GM13977 (cell line): ENCODE measurements at places on chromosomes 16 and 17.
A peak's percentile ranks its signal among the peaks of the same experiment; 100 is the strongest.

- DNase-seq = no peak
Observed at GRCh38 chr17:50330151-50330775, 15.7 kb upstream of the XYLT2 start.

DNA sequence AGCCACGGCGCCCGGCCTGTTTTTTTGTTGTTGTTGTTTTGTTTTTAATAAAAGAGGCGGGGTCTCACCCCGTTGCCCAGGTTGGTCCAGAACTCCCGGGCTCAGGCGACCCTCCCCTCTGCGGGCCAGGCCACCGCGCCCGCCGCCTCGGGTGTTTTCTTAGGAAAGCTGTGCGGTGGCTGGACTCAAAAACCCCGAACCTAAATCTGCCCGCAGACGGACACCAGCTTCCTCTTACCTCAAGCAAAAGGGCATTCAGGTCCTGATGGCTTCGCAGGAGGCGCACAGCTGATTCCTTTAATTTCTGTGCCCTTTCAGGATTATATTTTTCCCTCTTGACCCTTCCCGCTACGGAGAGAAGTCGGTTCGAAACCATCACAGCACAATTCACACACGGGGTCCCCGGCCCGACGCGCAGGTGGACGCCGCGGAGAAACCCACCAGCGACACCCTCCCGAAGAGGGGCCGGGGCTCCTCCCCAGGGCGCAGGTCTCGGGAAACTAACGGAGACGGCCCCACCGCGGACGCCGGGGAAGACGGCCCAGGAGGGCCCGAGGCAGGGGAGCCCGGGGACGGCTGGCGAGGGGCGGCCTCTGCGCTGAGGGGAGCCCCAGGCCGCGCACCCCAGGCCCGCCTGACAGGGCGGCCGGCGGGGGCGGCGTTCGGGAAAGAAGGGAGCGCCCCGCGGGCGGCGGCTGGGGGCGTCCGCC lies 653 bp downstream of the FANCA start:
- DNase-seq = peak; percentile 60

GRCh38 chr16:9351440-9351839 lies 260.0 kb downstream of the HAPSTR1 start:
- DNase-seq = no peak

- no peak for DNase-seq
Observed at GRCh38 chr17:79043931-79044320, 20.0 kb downstream of the C1QTNF1 start.

DNA sequence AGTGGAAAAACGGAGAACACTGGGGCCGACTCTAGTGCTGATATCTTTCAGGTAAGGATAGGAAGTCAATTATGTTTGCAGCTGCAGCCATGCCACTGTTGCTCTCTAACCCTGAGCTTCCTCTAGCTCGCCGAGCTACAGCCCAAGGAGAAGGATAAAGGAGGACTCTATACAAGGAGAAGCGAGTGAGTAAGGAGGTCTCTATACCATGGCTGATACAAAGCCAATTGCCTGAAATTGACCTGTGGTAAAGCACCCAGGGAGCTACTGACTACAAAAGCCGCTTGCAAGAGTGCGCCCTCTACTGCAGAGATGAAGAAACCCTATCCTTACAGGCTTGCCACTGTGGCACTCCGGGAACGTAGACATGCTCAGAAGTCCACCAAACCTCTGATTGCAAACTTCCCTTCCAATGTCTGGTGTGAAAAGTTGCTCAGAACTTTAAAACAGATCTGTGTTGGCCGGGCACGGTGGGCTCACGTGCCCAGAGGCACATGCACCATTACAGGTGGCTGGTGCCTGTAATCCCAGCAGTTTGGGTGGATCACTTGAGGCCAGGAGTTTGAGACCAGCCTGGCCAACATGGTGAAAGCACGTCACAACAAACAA lies 10.8 kb upstream of the SLC46A1 start:
- DNase-seq = peak; percentile 69

GRCh38 chr17:6102615-6103014 lies 32.4 kb downstream of the WSCD1 start:
- no peak for DNase-seq

GRCh38 chr16:82037666-82038065 lies 2.6 kb downstream of the HSD17B2 start:
- no peak for DNase-seq

GRCh38 chr16:57976331-57976796 lies 5.4 kb upstream of the CNGB1 start:
- DNase-seq = no peak

- peak; percentile 90 for DNase-seq
Observed at GRCh38 chr17:27602721-27603420, 28.1 kb upstream of the LGALS9 start.

- DNase-seq = no peak
Observed at GRCh38 chr17:76575570-76575969, 10.1 kb downstream of the ST6GALNAC2 start.

DNA sequence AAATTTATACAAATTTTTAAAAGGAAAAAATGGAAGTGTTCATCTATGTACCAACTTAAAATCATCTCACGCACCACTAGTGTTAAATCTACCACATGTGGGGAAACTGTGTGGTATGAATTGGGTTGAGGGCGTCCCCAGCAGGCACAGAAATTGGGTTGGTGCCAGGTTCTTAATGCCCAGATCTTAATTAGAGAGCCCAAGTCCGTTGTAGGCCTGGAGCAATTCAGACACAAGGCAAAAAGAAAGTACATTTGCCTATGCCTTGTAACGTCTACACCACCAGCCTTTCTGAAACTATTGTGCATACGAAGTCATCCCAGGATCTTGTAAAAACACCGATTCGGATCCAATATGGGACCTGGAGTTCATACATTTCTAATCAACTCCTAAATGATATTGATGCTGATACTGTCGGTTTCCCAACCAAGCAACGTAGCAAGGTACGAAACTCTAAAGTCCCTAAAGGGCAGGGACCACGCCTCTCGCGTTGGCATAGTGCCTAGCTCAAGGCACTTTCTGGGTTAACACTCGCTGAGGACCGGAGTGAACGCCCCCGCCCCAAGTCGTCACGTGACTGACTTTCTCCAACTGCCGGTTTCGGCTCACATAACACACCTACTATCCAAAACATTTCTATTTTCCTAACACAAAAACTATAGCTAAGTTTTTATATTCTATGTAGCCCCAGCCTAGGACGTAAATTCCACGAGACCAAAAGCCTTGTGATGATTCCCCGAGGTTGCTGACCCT lies 945 bp upstream of the UQCRC2 start:
- peak; percentile 36 for DNase-seq

DNA sequence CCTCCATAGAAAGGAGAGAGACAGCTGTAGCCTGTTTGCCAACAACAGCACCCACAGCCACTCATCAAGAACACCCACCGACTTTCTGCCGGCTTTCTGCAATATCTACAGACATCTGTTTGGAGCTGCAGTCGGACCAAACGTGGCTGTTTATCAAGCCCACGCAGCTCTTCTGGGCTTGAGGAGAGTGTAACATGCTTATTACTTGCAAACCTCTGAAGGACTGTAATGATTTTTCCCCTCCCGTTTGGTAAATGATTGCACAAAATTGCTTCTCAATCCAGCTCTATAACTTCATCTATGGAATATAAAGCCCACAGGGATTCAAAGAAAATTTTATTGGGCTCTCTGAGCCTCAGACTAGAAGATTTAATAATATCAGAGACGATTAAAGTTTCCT lies 100.5 kb downstream of the VAT1L start:
- DNase-seq = no peak

DNA sequence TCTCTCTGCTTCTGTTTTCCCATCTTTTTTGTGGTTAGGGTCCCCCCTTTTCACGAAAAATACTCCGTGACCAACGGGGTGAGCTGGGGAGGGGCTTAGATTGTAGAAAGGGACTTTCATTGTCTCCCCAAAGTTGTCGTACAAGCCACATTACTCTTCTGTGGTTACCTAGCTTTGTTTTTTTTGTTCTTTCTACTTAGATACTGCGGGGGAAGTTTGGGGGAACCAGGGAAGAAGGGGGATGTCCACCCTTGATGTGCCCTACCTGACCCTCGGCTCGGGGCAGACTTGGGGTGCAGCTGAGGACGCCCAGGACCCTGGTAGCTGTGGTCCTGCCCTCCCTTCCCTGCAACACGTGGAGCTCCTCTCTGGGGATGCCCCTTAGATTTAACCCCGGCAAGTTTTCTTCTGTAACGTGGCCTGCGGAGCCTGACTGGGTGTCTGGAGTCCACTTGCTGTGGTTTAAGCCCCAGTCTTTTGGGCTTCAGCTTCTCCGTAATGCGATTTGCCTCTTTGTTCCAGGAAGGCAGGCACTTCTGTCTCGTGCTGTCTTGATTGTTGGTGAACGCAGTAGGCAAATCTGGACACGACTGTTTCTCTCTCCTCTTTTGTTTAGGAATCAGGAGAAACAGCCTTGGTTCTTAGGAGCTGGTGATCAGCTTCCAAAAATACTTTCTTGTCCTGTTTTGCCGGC lies 892 bp downstream of the ABCC1 start:
- DNase-seq = peak; percentile 73

GRCh38 chr16:23509441-23509754 lies 896 bp downstream of the GGA2 start:
- DNase-seq = no peak

DNA sequence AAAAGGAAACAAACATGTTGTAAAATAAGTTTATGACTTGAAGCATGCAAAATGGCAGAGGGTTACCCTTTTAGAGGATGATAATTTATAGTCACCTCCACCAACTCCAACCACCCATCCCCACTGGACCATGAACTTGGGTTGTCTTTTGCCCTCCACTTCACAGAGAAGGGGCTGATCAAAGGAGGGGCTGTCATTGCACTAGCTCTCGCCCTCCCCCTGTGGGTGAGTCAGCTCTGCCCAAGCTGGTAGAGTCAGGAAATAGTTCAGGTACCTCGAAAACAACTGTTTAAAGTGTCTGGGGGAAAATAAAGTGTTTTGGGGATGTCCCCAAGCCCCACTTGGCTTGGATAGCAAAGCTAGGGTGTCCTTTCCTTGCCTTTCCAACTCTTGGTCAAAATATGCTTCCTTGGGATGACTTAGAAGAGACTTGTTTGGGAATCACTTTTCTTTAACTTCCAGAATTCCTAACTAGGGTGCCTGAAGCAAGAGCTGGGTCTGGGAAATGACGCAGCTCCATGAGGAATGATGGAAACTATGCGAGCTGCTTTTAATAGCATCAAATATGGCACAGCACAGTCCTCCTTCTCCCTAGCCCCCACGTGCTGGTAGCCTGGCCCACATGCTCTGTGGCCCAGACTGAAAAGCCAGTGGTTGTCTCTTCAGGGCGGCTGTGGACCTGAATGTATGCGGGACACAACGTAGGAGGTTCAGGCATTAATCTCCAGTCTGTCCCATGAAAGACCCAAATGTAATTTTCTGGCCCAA lies 40.7 kb downstream of the TBX4 start:
- no peak for DNase-seq

DNA sequence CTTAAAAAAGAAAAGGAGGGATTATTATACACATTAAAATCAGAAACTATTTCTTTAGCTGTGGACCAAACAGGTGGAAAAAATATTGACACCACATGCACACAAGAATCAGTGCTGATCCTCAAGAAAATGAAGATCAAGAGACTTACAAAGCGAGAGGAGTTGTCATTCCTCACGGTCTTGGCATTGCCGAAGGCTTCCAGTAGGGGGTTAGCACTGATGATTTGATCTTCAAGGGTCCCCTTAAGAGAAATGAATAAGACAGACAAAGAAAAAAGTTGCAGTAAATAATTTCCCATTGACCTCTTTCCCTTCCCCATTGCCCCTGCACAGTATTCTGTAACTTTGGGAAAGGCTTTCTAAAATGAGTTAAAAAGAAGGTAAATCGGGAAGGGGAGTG lies 6.0 kb downstream of the MYH4 start:
- no peak for DNase-seq

DNA sequence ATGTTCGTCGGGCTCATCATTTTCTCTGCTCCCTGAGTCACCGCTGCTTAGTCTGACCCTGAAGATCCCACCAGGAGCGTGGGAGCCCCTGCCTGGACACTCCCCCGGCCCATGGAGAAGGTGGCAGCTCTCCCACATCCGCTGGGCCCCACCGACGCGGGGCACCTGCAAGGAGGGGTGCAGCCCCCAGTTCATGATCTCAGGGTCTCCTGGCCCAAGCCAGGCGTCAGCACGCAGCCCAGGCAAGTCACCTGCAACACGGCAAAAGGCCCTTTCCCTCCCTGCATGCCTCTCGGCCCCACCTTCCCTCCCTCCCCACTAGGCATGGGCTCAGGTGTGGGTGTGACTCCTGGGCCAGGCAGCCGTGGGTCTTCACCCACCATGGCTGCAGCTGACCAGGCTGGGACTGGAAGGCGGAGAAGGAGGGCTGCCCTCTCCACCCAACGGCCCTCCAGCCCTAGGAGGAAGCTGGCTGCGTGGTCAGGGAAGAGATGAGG lies 9.7 kb upstream of the CHMP6 start:
- DNase-seq = no peak

- DNase-seq = no peak
Observed at GRCh38 chr17:40329839-40330794, 21.1 kb downstream of the RARA start.

DNA sequence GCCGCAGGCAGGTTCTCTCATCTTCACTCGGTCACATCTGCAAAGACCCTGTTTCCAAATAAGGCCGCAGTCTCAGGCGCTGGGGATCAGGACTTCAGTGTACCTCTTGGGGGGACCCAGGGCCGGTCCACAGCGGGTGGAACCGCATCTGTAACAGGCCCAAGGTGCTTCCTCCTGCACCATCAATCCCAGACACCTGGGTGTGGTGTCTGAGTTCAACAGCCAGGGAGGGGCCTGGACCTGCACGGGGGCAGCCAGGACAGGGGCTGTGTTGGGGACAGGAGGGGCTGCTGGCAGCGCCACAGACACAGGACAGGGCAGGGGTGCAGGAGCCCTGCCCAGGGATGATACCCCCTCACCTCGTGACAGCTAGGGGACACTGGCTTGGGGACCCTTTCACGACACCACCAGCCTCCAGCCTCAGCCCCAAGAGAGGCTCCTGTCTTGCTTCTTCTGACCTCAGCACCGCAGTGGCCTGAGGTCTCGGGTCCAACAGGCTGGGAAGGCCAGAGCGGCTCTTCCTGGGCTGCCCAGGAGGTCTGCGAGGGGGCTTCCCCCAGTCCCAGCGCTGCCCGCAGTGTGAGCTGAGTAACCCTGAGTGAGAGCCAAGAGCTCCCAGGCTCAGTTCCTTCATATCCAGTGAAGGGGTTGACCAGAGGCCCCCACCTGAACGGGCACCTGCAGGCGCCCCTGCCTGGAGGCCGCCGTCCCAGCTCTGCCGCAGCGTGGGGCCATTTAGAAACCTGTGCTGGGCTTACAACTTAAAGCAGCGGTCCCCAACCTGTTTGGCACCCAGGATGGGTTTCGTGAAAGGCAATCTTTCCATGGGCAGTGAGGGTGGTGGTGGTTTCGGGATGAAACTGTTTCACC lies 30.7 kb upstream of the BAHCC1 start:
- no peak for DNase-seq
